C1 segment of cervical spinal cord (tissue), 14 donors: ENCODE measurements at places on chromosomes 1 and 21.

- DNase-seq, result no peak
These were observed 65.1 kb upstream of the DUSP10 start for GRCh38 chr1:221806984-221807383.

- DNase-seq, result no peak
These were observed 97.7 kb downstream of the PAPPA2 start for GRCh38 chr1:176560681-176561080.

DNA sequence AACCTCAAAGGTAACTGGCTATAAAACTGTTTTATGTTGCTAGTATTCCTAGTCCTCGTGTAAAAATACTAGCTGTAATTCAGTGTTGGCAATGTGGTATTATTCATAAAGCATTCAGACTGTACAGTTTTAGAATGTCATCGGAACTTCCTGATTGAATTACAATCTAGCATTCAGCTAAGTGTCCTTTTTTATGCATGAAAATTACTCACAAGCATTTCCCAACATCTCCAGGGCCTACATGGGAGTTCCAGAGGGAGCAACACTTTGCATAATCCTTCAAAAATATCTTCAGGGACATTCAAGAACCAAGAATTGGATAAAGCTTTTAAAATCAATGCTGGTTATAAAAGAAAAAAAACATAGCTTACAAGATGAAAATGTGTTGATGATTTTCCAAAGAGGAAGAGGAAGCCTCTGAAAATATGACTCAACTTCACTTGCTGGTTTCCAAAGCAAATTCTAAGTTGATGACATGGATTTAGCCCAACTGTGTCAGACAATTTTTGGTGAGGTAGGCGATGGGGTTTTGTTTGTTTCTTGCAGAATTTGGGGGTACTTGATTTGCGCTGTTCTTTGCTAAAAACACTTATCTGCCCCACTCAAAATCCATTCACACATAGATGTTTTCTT, 137.8 kb downstream of the SLC44A5 start:
- no peak for DNase-seq

GRCh38 chr1:31640964-31641363, 3.7 kb downstream of the PEF1 start:
- DNase-seq, result no peak

DNA sequence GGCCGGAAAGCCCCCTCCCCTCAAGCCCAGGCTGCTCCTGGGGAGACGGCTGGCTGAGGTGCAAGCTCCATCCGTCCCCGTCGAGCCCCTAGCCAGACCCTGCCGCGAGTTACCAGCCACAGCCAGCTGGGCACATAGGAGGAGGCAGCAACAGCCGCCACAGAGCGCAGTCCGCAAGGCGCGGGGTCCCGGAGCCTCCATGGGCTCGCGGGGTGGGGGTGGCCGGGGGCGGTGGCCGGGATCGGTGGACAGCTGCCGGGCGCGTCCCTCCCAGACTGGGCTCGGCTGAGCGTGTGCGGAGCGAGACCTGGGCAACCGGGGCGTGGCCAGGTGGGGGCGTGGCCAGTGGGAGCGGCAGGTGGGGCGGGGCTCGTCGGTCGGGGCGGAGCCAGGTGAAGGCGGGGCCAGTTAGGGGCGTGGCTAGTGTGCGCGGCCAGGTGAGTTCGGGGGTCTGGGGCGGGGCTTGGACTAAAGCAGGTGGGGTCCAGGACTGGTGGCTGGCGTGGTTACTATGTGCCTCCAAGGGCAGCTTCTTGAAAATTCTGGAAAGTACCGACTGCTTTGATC, at the start of gene CD164L2:
Gene CD164L2 (minus strand): TSS at position 295 of the 567 bp plus-strand sequence. CDS start 94 bp downstream, at position 201.
- no peak for DNase-seq

- no peak for DNase-seq
These were observed 80.8 kb downstream of the S1PR1 start for GRCh38 chr1:101317590-101317989.
